ENCODE measurements at places on chromosomes 7 and 10.

DNA sequence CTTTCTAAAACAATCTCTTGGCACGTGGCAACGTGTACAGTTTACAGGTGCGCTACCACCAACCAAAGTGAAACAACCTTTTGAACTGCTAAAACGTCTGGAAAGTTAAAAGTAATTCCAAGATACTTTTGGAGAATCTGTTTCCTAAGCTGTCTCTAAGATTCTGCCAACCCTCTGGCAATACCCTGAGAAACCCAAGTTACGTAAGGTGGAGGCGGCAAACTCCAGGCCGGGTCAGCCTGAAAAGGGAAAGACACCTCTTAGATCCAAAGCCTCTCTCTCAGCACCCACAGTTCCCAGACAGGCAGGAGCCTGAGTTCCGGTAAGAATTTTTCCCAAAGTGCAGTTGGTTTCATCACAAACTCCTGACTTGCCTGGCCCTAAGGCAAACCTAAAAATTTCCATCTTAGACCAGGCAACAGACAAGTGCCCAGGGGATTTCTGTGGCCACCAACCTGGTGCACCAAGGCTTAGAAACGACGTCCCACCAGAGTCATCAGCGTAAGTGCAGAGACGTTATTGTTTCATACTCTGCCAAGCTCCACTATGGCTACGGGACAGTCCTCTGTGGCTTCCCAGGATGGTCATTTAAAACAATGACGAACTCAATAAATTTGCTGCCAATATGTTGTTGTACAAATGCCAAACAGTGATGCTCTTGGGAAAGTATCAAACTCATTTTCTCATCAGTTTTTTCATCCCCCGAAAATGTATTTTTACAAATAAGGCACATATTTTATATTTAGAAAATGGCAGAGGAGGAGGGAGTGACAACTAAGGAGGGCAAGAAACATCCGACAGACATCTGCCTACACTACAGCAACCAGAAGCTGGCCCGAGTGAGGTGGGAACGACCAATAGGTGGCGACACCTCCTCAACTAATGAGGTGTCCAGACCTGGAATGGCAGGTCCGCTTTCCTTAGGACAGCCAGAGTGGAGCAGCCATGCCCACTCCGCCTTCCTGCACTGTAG is 205.8 kb upstream of the FRMD4A start:
- peak; percentile 74 for DNase-seq

- peak; percentile 59 for DNase-seq
Measured at GRCh38 chr7:106462365-106462859, 177.6 kb upstream of the NAMPT start.

GRCh38 chr10:69057261-69057950 is 30.5 kb upstream of the SRGN start:
- DNase-seq: no peak

- DNase-seq: peak; percentile 59
Measured at GRCh38 chr10:14736600-14737081, 38.1 kb downstream of the FAM107B start.

GRCh38 chr10:128973221-128973620 is 493.8 kb upstream of the MGMT start:
- DNase-seq: peak; percentile 41

GRCh38 chr7:154792436-154793055 is 210.4 kb downstream of the PAXIP1 start:
- DNase-seq: peak; percentile 35

DNA sequence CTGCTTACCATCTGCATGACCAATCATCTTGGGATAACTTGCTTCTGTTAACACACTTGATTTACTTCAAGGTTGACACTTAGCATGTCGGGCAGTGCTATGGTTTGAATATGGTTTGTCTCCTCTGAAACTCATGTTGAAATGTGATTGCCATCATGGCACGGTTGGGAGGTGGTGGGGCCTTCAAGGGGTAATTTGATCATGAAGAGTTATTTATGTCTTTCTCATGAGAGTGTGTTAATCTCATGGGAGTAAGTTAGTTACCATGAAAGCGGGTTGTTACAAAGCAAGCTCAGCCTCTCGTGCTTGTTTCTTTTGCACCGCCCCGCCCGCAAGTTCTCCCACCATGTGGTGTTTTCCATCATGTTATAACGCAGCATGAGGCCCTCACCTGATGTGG is 163.6 kb downstream of the DOCK4 start:
- DNase-seq: no peak

- no peak for DNase-seq
Measured at GRCh38 chr10:52030975-52031374, 283.1 kb upstream of the DKK1 start.

- DNase-seq: no peak
Measured at GRCh38 chr10:77820349-77820748, 106.2 kb downstream of the DLG5 start.

DNA sequence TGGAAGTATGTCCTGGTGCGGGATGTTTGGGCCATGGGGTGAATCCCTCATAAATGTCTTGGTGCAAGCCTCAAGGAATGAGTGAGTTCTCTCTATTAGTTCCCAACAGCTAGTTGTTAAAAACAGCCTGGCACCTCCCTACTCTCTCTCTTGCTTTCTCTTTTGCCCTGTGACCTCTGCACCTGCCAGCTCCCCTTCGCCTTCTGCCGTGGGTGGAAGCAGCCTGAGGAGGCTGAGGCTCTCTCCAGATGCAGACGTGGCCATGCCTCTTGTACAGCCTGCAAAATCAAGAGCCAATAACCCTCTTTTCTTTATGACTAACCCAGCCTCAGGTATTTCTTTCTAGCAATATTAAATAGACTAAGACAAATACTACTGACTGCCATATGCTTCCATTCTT is 210.3 kb downstream of the POM121L12 start:
- DNase-seq: no peak

GRCh38 chr7:130065500-130066152 is 4.7 kb upstream of the KLHDC10 start:
- DNase-seq: no peak

DNA sequence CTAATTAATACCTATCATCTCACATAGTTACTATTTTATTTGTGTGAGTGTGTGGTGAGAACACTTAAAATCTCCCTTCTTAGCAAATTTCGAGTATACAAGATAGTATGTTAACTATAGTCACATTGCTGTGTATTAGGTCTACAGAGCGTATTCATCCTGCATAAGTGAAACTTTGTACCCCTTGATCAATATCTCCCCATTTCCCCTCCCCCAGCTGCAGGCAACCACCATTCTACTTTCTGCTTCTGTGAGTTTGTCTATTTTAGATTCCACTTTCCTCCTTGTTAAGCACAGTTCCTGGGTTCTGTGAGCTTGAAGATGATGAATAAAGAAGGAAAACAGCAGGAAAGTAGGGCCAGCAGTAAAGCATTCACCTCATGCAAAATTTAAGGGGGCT is 42.4 kb downstream of the MRPS33 start:
- DNase-seq: no peak

- no peak for DNase-seq
Measured at GRCh38 chr10:11449761-11450160, 161.7 kb downstream of the USP6NL start.

DNA sequence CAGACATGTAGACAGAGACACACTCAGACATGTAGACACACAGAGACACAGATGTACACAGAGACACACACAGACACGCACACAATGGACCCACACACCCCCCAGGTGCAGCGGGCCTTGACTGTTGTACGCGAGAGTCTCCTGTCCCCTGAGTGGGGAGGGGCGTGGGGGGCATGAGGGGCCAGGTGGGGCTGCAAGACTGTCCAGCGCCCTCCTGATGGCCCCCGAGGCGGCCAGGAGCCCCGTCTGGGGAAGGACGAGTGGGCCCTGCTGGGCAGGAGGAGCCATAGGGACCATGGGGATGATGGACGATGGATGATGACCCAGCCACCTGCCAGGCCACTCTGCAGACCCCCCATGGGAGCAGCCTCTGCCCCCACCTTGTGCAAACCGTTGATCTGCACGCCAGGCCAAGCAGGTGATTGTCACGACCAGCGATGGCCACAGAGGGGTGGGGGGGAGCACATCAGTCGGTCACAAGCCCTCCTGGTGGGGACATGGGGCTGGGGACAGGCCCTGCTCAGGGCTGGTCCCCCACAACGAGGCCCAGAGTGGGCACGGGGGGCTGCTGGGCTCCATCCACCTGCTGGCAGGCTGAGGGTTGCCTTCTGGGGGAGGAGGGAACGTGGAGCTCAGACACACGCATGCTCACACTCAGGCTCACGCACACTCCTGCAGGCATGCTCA is 11.6 kb downstream of the VENTX start:
- no peak for DNase-seq

Measured in tongue (tissue), 3 donors.